Activated naive CD8-positive, alpha-beta T cell treated with anti-CD3 and anti-CD28 coated beads, Interleukin-2, amount 10 ng/mL, durations not matched to agents 7 days and 5 days (primary cell): ENCODE measurements at places on chromosomes 12 and 14. TPM values are rescaled to one million over a fixed set of nuclear protein-coding genes. Genes with fewer than 3 reads are reported as not detected.

The SERPINA1 gene
- total RNA-seq, result 0.20 TPM

The L3HYPDH gene
- total RNA-seq, result 32.8 TPM

The TMEM30B gene
- 1.6 TPM for total RNA-seq

The DDX51 gene
- 33.5 TPM for total RNA-seq

The PROX2 gene
- 0.69 TPM for total RNA-seq

The METTL1 gene
- 14.9 TPM for total RNA-seq

The KRT80 gene
- total RNA-seq, result not detected

The CPNE6 gene
- total RNA-seq, result not detected

The FGF6 gene
- not detected for total RNA-seq

The FAM222A gene
- total RNA-seq, result 1.1 TPM

The GRIN2B gene
- not detected for total RNA-seq

The FAM181A gene
- not detected for total RNA-seq
